Effector memory CD8-positive, alpha-beta T cell (primary cell): ENCODE measurements at places on chromosomes 7 and 10.

GRCh38 chr7:156178214-156178613 lies 366.0 kb upstream of the SHH start:
- DNase-seq, result no peak

GRCh38 chr7:123633553-123633952 lies 22.1 kb upstream of the LMOD2 start:
- no peak for DNase-seq

DNA sequence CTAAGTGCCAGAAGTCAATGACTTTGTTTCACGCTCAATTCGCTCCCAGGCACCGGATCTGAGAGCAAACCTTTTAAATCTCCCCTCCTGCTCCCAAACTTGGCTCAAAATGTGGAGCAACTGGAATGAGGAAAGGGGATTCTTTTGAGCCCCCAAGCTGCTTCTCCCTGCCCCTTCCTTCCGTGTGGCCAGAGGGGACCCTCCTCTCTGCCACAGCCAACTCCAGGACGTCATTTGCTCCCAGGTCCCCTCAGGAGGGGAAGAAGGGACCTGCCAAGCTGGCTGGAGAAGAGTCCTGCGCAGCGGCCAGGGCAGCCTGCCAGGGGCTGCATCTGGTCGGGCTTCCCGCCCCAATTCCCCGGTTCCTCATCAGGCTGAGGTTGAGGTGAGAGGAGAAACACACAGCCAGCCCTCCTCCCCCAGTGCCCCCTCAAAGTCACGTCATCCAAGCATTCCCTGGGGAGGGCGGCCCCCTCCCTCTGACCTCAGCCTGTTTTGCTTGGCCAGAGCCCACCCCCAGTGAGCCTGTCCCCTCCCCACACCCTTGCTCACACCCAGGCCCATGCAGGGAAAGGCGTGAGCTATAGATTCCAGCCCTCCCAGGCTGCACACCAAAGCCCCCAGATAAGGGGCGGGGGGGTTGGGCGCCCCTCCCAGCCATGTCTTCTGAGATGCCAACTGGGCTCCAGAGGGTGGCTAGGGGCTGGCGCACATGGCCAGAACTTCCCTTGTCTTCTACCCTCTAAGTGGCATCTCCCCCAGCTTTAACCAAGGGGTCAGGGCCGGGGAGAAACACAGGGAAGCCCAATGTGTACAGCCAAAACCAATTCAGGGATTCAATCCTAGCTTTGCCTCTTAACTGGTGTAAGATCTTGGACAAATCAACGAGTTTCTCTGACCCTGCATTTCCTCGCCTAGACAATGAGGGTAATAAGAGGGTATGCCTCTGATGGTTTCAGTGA lies 35.0 kb downstream of the SH3PXD2A start:
- DNase-seq, result no peak

- DNase-seq, result no peak
Observed at GRCh38 chr7:106377847-106378361, 93.1 kb upstream of the NAMPT start.

DNA sequence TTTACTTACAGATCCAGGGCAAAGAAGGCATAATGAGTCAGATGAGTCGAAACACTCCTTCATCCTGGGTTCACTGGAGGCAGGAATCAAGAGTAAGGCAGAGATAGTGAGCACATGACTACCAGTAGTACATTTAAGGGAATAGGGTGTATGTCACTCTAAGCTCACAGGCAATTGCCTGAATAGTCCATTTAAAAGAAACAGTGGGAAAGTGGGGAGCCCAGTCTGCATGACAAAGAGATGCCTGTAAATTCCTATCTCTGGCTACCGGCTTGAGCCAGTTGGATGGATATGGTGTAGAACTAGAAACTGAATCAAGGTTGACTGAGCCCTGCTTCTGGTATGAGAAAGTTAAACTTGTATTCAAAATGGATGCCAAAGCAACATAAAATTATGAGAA lies 861.5 kb upstream of the ZWINT start:
- DNase-seq, result no peak

GRCh38 chr7:64881461-64882287 lies 21.4 kb upstream of the ZNF273 start:
- DNase-seq, result no peak

GRCh38 chr7:1087952-1088920 lies at the start of gene GPER1:
Gene GPER1, plus strand, starts transcription at chr7:1088113. Its CDS starts 3,616 bp downstream, at chr7:1091729.
- DNase-seq, result no peak

GRCh38 chr7:118214833-118215182 lies 9.7 kb upstream of the ANKRD7 start:
- no peak for DNase-seq

DNA sequence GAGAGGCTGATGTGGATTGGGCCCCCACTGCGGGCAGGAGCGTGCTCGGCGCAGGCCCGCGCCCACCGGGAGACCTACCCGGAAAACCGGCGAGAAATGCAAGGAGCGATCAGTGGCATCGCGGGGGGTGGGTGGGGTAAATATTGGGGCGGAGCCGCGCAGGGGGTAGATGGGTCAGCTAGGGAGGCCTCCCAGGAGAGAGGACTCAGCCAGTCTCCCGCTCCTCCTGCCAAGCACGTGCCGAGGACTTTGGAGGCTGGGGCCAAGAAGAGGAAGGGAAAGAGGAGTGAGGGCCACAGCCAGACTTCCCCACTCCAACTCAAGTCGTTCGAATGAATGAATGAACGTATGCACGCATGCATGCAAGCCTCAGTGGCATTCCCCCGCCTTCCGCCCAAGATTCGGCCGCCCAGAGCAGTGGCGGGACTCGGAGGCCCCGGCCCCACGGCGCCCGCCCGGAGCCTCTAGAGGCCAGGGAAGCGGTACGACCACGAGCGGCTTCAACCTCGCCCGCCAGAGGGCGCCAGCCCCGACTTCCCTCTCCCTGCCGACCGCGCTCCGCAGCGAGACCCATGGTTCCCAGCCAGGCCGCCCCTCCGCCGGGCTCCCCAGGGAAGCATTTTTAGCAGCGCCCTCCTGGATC lies 3.6 kb downstream of the NPM3 start:
- peak; percentile 83 for DNase-seq

- DNase-seq, result no peak
Observed at GRCh38 chr10:45152726-45153125, 152.0 kb downstream of the ZNF22 start.

GRCh38 chr7:132249256-132249971 lies 326.9 kb downstream of the PLXNA4 start:
- no peak for DNase-seq

DNA sequence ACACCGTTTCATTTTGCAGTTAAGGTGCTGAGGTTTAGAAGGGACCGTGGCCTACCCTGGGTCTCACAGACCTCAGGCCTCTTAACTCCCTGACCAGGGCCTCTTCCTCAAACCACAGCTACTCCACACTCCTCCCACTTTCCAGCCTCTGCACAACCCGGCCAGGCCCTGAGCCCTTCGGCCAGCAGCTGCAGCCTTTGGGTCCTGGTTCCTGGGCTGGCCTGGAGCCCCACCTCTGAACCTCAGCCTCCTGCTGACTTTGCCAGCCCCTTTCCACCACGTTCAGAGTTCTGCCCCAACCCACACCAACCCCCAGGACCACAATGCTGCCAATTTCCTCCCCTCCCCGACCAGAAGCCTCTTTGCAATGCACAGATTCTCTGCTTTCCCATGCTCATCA lies 84.1 kb downstream of the VOPP1 start:
- no peak for DNase-seq

GRCh38 chr10:670990-671389 lies 18.5 kb downstream of the DIP2C start:
- no peak for DNase-seq

DNA sequence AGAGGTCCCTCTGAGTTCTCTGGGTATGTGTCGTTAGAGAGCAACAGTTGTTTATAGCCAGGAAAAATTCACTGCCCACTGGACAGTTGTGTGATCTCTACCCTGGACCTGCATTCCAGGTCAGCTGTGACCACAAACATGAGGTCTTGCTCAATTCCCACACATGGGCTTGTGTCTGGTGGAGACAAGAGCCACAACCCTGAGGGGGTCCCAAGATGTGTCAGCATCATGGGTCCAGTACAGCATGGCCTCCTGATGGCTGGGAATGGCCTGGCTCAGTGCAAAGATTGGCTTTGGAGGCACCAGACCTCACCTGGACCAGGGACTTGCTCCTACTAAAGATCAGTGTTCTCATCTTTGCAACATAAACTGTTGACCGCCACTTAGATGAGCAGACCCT lies 751.6 kb downstream of the GRID1 start:
- DNase-seq, result no peak

DNA sequence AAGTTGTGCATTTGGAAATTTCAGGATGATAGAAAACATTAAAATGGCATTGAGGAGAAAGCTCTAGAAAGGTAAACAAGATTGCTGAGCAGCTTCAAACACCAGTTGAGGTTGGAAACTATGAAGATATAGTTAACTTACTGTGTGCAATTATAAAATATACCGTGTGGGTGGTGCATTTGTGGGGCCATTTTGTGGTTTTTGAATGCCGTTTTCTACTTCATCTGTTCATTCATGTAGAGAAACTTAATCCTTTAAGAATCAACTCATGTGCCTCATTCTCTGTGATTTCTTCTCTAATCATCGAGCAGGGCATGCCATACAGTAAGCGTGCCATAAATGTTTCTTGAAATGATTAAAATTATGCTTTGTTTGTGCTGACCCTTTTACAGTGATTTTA lies 232.8 kb upstream of the TEX47 start:
- DNase-seq, result no peak

GRCh38 chr10:128576943-128577670 lies 450.9 kb upstream of the MKI67 start:
- DNase-seq, result no peak

- peak; percentile 84 for DNase-seq
Observed at GRCh38 chr10:126041804-126042231, 145.5 kb downstream of the FANK1 start.

DNA sequence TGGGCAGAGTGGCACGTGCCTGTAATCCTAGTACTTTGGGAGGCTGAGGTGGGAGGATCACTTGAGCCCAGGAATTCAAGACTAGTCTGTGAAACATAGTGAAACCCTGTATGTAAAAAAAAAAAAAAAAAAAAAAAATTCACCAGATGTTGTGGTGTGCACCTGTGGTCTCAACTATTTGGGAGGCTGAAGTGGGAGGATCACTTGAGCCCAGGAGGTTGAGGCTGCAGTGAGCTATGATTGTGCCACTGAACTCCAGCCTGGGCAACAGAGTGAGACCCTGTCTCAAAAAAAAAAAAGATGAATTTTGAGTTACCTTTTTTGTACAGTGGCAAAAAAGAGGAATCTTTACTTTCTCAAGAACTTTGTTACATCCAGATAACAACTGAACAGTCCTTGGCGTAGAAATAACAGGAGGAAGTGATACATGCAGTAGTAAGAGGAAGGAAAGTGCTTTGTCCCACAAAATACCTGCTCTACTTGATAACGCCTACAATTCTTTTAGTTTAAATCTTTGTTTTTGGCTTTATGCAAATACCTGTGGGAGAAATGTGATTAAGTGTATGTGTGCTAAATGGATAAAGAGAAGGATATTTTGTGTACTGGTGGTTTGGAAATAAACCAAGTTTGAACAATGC lies 29.3 kb downstream of the SPAG6 start:
- no peak for DNase-seq

GRCh38 chr10:131063311-131063710 lies 248.2 kb downstream of the TCERG1L start:
- no peak for DNase-seq
